Upper lobe of right lung (tissue), 1 donor: ENCODE measurements at places on chromosomes 16 and 17.

- peak; percentile 89 for DNase-seq
Observed at GRCh38 chr17:28896884-28897768, at the start of gene FLOT2. Gene FLOT2, minus strand, starts transcription at chr17:28897733. Its CDS starts 159 bp downstream, at chr17:28897574.

DNA sequence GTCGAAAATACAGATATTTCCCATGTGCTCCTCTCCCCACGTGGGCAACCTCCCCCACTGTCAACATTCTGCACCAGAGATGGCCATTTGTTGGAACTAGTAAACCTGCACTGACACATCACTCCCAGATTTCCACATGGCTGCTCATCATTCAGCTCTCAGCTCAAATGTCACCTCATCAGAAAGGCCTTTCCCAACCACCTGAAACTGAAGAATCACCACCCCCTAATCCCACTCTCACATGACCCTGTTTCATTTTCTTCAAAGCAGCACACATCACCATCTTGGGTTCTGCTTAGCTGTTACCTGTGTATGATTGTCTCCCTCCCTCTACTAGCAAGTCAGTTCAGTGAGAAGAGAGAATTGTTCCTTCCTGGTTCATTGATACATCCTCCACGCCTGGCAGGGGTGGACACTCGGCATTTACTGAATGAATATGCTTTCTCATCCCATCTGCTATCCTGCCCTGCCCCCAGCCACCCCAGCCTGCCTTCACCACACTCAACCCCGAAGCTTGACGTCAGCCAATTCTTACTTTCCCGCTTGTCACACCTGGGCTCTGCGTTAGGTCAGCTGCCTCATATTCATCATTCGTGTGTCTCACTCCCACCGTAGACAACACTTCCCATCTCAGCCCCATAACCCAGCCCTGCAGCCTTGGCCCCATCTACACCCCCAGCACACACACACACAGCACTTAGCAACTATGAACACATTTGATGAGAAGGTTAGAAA lies 1.5 kb downstream of the C17orf114 start:
- no peak for DNase-seq

DNA sequence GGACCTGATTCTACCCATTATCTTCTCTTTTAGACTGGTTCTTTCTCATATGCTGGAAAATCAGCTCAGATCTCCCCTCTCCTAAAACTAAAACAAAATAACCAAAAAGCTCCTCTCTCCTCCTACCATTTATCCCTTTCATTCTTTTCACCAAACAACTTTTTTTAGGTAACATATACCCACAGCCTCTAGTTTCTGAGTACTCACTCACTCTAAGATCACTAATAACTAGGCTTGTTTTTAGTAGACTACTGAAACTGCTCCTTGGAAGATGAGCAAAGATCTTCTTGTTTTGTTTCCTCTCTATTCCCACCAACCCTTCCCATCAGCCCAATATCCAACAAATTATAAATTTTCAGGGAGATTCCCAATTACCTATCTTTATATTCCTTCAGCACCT lies 129.0 kb downstream of the SKAP1 start:
- DNase-seq: no peak

DNA sequence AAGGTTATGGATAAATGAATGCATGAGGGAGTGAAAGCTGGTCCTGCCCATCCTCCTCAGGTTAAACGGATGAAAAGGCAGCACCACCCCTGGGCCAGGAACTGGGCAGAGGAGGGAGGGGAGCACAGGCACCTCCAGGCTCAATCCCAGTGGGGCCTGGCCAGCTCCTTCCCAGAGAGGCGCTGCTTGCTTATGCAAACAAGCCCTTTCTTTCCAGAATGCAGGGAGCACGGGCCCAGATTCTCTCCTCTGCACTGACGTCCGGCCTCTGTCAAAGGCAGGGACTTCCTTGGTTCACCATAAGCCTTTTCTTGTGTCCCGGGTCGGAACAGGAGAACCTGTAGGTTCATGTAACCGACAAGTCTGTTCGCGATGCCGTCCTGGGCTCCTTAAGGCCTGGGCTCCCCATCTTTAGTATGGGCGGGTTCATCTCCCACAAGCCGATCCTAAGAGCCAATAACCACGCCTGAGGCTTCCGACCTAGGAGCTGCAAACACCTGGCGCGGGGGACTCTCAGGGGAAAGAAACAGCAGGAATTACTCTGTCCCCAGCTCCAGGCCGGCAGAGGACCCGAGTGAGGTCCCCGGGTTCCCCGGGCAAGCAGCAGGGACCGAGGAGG lies 16.3 kb downstream of the ENPP7 start:
- no peak for DNase-seq

DNA sequence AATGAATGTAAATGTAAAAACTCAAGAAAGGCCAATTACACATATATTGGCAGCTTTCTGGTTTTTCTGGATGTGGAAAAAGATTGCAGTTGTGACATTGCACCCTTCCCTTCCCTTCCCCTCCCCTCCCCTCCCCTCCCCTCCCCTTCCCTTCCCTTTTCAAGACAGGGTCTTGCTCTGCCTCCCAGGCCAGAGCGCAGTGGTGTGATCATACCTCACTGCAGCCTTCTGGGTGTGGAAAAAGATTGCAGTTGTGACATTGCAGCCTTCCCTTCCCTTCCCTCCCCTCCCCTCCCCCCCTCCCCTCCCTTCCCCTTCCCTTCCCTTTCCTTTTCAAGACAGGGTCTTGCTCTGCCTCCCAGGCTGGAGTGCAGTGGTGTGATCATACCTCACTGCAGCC lies 41.7 kb downstream of the PIK3R5 start:
- DNase-seq: no peak

DNA sequence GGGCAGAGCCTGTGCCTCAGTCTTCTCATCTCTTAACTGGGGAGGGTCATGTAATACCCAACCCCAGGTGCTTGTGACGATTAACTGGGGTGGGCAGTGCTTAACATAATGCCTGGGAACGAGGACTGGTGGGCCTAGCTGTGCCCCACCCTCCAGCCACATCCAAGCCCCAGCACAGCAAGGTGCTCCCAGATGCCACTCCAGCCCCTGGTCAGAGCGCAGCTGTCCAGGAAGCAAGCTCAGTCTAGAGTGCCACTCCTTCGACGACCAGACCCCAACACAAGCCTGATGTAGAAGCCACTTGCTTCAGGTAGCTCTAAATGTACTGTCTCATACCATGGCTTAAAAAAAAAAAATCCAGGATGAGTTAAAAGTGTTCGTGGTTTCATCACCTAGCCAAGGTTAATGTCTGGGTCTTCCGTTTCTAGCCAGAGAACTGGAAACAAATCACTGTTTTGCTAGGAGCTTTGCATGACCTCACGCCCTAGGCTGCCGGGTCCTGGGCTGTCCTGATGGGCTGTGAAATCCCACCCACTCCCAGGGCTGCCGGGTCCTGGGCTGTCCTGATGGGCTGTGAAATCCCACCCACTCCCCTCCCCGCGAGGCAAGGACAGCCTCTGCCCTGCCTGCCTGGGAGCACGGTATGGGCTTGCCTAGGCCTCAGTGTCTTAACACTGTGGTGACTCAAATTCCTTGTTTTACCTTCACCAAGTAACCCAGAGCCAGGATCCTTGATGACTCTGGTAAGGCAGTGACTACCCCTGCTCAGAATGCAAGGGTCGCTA lies 7.7 kb downstream of the MIEF2 start:
- no peak for DNase-seq

GRCh38 chr17:41151525-41151924 lies 1.9 kb upstream of the KRTAP4-5 start:
- no peak for DNase-seq

GRCh38 chr17:43753493-43754129 lies 5.0 kb downstream of the SOST start:
- no peak for DNase-seq

- no peak for DNase-seq
Observed at GRCh38 chr16:12439399-12440227, 364.1 kb downstream of the CPPED1 start.

GRCh38 chr17:17093764-17094163 lies 51.5 kb downstream of the MPRIP start:
- peak; percentile 13 for DNase-seq

DNA sequence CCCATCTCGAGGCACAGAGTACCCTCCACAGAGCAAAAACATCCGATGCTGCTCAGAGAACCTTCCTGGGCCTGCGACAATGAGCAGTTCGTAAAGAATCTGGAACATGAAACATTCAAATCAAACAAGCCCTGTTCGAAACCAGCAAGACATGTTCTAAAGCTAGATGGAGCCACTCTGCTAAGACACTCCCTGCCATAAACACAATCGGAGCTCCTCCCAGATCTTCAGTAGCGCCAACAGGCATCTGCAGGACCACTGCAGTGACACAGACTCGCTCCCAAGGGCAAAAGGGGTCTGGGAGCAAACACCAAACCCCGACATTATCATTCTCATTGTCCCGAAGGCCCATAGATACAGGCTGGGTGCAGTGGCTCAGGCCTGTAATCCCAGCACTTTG lies 108.7 kb downstream of the ZFHX3 start:
- DNase-seq: no peak
